ENCODE measurements at places on chromosomes 3 and 15. TPM values are rescaled to one million over a fixed set of nuclear protein-coding genes. Genes with fewer than 3 reads are reported as not detected.
A peak's percentile ranks its signal among the peaks of the same experiment; 100 is the strongest.

GRCh38 chr15:83275412-83275811, 9.1 kb downstream of the BNC1 start:
- no peaks in the 10 kb centered on the region for H3K27me3 ChIP-seq
- H3K27ac ChIP-seq, result no peak overlapping the region
- H3K36me3 ChIP-seq, result no peaks in the 10 kb centered on the region
- H3K4me3 ChIP-seq, result no peak overlapping the region
- no peaks in the 10 kb centered on the region for H3K4me1 ChIP-seq

Gene MOBP
- not detected for total RNA-seq

DNA sequence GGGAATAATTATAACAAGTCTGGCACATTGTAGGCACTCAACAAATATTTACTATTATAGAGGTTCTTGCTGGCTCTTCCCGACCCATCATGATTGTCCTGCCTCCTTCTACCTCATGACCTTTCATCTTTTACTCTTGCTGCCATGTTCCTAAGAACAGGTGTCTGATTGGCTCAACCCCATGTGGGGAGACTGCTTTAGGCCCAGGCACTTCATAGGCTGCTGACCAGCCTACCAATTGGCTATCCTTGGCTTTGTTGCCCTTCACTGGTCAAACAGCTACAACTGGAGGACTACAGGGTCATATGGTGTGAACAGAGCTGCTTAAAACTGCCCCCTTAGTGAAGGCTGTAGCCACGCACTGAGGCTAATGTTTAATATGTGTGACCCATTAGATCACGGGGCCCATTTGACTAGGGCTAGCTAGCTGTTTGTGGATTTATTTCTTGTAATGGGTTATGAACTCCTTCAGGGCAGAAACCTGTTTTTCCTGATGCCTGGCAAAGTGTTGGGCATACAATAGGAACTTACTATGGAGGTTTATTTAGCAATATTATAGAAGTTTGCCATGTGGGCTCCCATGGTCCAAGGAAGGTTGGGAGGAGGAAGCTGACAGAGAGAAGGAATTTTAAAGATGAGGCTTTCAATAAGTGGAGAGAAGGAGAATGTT, 239.9 kb upstream of the TBC1D5 start:
- H3K36me3 ChIP-seq, result no peaks in the 10 kb centered on the region
- peaks cover 23% of the 10 kb centered on the region for H3K27me3 ChIP-seq
- DNase-seq, result no peak
- no peaks in the 10 kb centered on the region for H3K4me1 ChIP-seq
- no peak overlapping the region for H3K4me3 ChIP-seq

Gene TTLL13
- 0.22 TPM for total RNA-seq

Gene FAM81A
- 3.8 TPM for total RNA-seq

DNA sequence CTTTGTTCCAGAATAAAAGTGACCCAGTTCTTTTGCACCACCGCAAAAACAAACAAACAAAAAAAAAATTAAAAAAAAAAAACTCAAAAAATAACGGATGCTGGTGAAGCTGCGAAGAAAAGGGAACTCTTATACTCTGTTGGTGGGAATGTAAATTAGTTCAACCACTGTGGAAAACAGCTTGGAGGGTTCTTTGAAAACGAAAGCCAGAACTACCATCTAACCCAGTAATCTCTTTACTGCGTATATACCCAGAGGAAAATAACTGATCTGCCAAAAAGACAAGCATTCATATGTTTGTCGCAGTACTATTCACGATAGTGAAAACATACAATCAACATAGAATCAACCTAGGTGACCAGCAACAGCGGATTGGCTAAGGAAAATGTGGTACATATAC, 298.9 kb upstream of the CBLB start:
- H3K4me1 ChIP-seq, result peaks cover 3% of the 10 kb centered on the region
- no peaks in the 10 kb centered on the region for H3K36me3 ChIP-seq
- no peak overlapping the region for H3K27ac ChIP-seq
- peak; percentile 27 for DNase-seq
- H3K27me3 ChIP-seq, result no peaks in the 10 kb centered on the region

DNA sequence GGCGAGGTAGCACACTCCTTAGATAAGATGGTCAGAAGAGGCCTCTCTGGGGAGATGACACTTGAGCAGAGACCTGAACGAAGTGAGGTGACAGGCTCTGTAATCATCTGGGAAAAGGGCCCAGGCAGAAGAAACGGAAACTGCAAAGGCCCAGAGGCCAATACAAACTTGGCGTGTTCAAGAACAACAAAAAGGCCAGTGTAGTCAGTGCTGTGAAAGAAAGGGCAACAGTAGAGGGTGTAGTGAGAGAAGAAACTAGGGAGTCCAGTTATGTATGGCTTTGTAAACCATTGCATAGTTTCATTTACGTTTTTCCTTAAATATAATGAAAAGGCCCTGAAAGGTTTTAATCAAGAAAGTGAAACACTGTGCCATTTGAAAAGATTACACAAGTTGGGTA, 31.8 kb downstream of the PLD1 start:
- H3K27me3 ChIP-seq, result no peaks in the 10 kb centered on the region
- no peak overlapping the region for H3K27ac ChIP-seq
- H3K36me3 ChIP-seq, result no peaks in the 10 kb centered on the region
- no peaks in the 10 kb centered on the region for H3K4me1 ChIP-seq
- H3K4me3 ChIP-seq, result no peak overlapping the region
- no peak for DNase-seq

Gene ARHGEF3
- total RNA-seq, result 30.8 TPM

- DNase-seq, result no peak
- H3K4me3 ChIP-seq, result no peak overlapping the region
- no peaks in the 10 kb centered on the region for H3K36me3 ChIP-seq
- no peak overlapping the region for H3K27ac ChIP-seq
Observed at GRCh38 chr3:58049143-58049785, 41.0 kb downstream of the FLNB start.

Gene LSAMP
- total RNA-seq, result not detected

DNA sequence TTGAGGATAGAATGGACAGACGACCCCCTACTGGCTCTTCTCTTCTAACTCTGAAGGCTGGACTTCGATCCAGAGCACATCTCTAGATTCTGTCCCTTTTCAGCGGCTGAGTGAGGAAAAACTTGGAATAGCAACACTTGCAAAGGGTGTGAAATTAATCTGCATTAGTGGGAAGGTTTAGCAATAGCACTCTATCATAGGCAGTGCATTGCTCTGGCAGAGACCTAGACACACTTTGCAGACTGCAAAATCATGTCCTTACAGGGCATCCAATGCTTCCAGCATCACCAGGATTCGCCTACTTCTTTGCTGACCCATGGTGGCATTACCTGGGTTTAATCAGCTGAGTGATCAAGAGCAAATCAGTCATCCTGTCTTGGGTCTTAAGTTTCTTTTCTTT, 43.1 kb downstream of the DAPK2 start:
- no peak for DNase-seq
- no peaks in the 10 kb centered on the region for H3K4me1 ChIP-seq
- no peaks in the 10 kb centered on the region for H3K27me3 ChIP-seq
- no peak overlapping the region for H3K27ac ChIP-seq
- no peak overlapping the region for H3K4me3 ChIP-seq

GRCh38 chr15:94000606-94001005, 230.8 kb upstream of the MCTP2 start:
- H3K27ac ChIP-seq, result no peak overlapping the region
- no peak for DNase-seq
- no peaks in the 10 kb centered on the region for H3K36me3 ChIP-seq

DNA sequence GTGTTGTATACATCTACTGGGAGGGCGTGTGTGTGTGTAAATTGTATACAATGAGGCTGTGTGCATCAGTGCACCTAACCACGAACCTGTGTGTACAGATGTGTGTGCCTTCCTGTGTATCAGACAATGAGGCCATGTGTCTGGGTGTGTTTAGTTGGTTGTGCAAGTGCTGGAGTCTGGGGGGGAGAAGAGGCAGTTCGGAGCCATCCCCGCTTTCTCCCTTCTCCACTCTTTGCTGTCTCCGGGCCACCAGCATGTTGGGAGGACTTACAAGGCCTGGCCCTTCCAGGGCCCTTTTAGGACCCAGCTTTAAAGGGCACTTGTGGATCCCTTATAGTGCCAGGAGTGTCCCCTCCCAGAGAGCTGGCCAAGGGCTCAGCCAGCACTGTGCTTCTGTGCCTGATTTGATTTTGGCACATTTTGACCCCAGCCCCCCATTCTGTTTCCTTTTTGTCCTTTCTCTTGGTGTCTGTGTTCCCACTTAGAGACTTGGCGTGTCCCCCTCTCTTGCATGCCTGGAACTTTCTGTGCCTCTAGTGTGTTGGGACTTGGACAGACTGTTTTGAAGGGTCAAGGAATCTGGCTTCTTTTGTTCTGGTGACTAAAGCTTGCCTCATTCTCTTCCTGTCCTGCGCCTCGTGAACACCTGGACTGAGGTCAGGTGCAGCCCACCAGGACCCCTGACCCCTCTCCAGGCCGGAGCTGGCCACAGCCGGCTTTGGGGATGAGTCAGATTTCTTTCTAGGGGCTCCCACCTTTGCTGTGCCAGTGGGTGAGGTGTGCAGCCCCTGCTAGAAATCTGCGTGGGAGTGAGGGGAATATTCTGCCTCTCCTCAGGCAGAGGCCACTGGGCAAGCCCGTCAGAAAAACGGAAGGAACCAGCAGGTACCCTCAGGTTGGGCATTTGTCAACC, 1.5 kb downstream of the CTDSPL start:
- DNase-seq, result no peak
- H3K27ac ChIP-seq, result no peak overlapping the region
- H3K4me1 ChIP-seq, result peaks cover 14% of the 10 kb centered on the region

Gene HTR3E
- total RNA-seq, result not detected

DNA sequence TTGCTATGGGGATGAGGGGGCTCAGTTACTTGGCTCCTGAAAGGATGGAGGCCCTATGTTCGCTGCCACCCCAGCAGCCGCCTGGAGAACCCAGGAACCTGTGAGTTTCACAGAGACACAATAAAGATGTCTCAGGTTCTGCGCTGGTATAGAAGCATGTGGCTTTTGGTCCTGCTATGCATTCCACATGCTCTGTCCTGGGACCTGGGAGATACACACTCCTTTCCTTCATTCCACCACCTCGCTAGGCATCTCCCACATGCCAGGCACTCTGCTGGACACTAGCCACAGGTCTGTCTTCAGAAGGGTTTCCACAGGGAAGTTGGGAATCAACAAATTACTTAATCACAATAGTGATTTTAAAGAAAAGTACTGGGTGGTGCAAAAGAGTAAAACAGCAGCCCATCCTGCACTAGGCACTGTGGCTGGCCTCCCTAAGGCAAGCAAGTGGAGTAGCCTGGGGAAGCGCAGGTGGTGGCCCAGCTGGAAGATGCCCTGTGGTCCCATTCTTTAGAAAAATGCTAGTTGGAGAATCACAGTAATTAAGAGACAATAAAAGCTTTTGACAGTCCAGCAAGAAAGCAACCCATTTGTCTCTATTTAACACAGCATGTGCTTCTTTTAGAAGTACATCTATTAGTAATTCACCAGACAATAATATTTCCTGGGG, 408.9 kb upstream of the WNT5A start:
- H3K4me1 ChIP-seq, result no peaks in the 10 kb centered on the region
- H3K27ac ChIP-seq, result no peak overlapping the region
- H3K4me3 ChIP-seq, result no peak overlapping the region
- no peak for DNase-seq
- no peaks in the 10 kb centered on the region for H3K36me3 ChIP-seq

DNA sequence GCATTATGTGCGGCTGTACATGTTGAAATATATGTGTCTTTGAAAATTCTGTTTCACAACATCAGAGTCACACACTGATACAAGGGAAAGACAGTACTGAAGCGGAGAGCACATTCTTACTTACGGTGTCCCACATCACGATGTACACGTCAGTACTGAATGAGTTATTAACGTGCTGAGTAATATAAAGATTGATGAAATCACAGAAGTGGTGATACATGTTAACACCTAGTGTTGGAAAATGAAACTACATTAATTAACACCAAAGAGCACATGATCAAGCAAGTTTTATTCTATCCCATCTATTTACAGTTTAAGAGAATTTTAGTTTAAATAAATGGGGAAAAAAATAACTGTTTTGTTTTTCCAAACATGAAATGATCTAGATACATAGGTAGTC, 15.6 kb downstream of the EOGT start:
- no peak for DNase-seq
- H3K4me3 ChIP-seq, result no peak overlapping the region
- H3K4me1 ChIP-seq, result no peaks in the 10 kb centered on the region
- no peaks in the 10 kb centered on the region for H3K27me3 ChIP-seq

DNA sequence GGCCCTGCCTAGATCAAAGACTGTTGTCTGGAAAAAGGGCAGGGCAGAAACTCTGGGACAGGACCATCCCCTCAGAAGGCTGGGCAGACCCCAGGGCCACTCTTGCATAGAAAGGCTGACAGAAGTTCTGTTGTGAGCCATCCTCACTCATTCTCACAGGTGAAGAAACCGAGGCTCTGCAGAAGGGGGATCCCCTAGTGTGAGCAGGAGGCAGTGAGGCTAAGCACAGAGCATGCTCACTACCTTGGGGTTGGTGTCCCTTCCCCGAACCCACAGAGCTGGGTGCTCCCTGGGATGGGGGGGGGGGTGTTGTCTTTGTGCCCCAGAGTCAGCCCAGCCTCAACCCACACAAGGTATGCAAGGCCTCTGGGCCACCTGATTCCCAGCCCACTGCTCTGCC, 50.9 kb upstream of the TMEM115 start:
- no peak for DNase-seq
- no peaks in the 10 kb centered on the region for H3K4me1 ChIP-seq
- no peaks in the 10 kb centered on the region for H3K36me3 ChIP-seq
- no peaks in the 10 kb centered on the region for H3K27me3 ChIP-seq
- no peak overlapping the region for H3K4me3 ChIP-seq

DNA sequence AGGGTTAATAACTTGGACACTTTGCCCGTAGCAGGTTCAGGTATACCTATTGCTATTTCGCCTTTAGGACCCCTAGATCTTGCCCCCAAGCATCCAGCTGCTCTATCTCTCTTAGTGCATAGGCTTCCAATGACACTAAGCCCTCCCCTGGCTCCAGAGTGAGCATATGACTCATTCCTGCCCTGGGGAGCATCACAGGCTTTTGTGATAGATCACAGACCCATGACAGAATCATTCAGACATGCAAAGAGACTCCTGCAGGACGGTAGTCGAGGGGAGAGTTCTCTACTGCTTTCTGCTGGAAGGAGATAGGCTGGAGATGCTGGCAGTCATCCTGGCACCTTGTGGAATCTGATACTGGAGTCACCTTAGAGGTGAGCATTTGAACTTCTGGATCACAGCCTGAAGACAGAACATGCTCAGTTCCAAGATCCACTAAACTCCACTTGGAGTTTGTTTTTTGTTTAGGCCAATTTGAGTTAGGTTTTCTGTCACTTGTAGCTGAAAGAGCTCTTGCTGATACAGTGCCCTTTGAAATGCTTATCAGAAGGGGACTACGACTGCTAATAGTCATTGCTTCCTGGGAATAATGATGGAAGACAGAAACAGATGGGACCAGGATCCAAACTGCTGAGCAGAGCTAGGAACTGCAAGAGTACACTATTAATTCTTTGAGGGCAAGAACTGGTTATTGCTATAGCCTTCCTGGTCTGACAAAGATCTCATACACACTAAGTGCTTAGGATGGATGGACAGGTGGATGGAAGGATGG, 11.0 kb downstream of the LYSMD2 start:
- peak; percentile 6 for DNase-seq
- peaks cover 10% of the 10 kb centered on the region for H3K36me3 ChIP-seq
- H3K4me3 ChIP-seq, result no peak overlapping the region

- peaks cover 1% of the 10 kb centered on the region for H3K36me3 ChIP-seq
- no peak overlapping the region for H3K4me3 ChIP-seq
Observed at GRCh38 chr3:112338021-112338726, 5.2 kb downstream of the CD200 start.

Gene NRG4
- total RNA-seq, result not detected

All from B cell (primary cell).